Mesangial cell (primary cell): ENCODE measurements at places on chromosomes 3 and 15. TPM values are rescaled to one million over a fixed set of nuclear protein-coding genes. Genes with fewer than 3 reads are reported as not detected.

Gene PRTG
- 7.3 and 11.2 TPM in 2 replicates for total RNA-seq

Gene WDR6
- 89.0 and 128 TPM in 2 replicates for total RNA-seq

Gene NMNAT3
- total RNA-seq = 2.1 and 16.9 TPM in 2 replicates

Gene CHRM5
- under 0.01 TPM in 1 of 2 replicates, not detected in the other for total RNA-seq

Gene CPN2
- total RNA-seq = not detected in 2 replicates

Gene SCG3
- not detected in 2 replicates for total RNA-seq

Gene AGBL1
- not detected in 2 replicates for total RNA-seq

Gene PLSCR5
- not detected in 2 replicates for total RNA-seq

Gene TNIK
- 8.5 and 18.4 TPM in 2 replicates for total RNA-seq

Gene CFAP161
- not detected in 2 replicates for total RNA-seq

Gene BMF
- total RNA-seq = 4.1 and 51.8 TPM in 2 replicates

Gene TMEM212
- not detected in 2 replicates for total RNA-seq

Gene ACOX2
- total RNA-seq = 2.0 and 2.2 TPM in 2 replicates

Gene PLXNA1
- total RNA-seq = 60.1 and 72.5 TPM in 2 replicates

Gene CCR5
- total RNA-seq = not detected in 2 replicates

Gene PPP1R14D
- not detected in 2 replicates for total RNA-seq

Gene SV2B
- not detected in 2 replicates for total RNA-seq

Gene ARL14
- not detected in 2 replicates for total RNA-seq

Gene SPINK8
- not detected in 2 replicates for total RNA-seq

Gene PSTPIP1
- total RNA-seq = 0.25 TPM in 1 of 2 replicates, not detected in the other

Gene GOLGA6B
- total RNA-seq = not detected in 2 replicates

Gene SMAD6
- 18.1 and 38.8 TPM in 2 replicates for total RNA-seq

Gene RHOV
- total RNA-seq = 0.16 and 0.63 TPM in 2 replicates

Gene SPTBN5
- total RNA-seq = under 0.01 and 0.25 TPM in 2 replicates

Gene DIS3L
- 9.0 and 13.9 TPM in 2 replicates for total RNA-seq

Gene ALDH1L1
- total RNA-seq = 0.25 and 0.49 TPM in 2 replicates

Gene IQCH
- 1.1 and 2.0 TPM in 2 replicates for total RNA-seq

Gene C3orf38
- total RNA-seq = 11.9 and 21.0 TPM in 2 replicates

Gene NUP210
- total RNA-seq = 27.4 and 31.4 TPM in 2 replicates

Gene CCR2
- total RNA-seq = not detected in 2 replicates

Gene LCTL
- 0.25 and 0.49 TPM in 2 replicates for total RNA-seq

Gene TMC3
- not detected in 2 replicates for total RNA-seq

Gene ZBTB20
- 8.0 and 22.4 TPM in 2 replicates for total RNA-seq

Gene PTH1R
- total RNA-seq = 0.33 and 16.1 TPM in 2 replicates

Gene FRMD5
- 8.5 and 10.8 TPM in 2 replicates for total RNA-seq

Gene ACTC1
- 0.65 TPM in 1 of 2 replicates, not detected in the other for total RNA-seq

Gene ETV5
- total RNA-seq = 21.9 and 31.4 TPM in 2 replicates

Gene KCNMB3
- total RNA-seq = 0.65 and 1.5 TPM in 2 replicates

Gene TLR9
- total RNA-seq = not detected in 2 replicates

Gene ADAMTS17
- 0.13 and 0.98 TPM in 2 replicates for total RNA-seq

Gene RYR3
- under 0.01 and 1.0 TPM in 2 replicates for total RNA-seq

Gene PSMD2
- total RNA-seq = 278 and 988 TPM in 2 replicates

Gene GP5
- total RNA-seq = under 0.01 and 0.16 TPM in 2 replicates

Gene PLA2G4E
- total RNA-seq = not detected in 2 replicates

Gene KIF9
- 6.0 and 8.0 TPM in 2 replicates for total RNA-seq

Gene LCMT2
- total RNA-seq = 4.4 and 5.2 TPM in 2 replicates

Gene ST3GAL6
- 3.6 and 4.1 TPM in 2 replicates for total RNA-seq

Gene MUSTN1
- total RNA-seq = not detected in 2 replicates

Gene PROS1
- total RNA-seq = 5.7 and 33.8 TPM in 2 replicates

Gene PIERCE2
- 1.6 and 2.1 TPM in 2 replicates for total RNA-seq

Gene RCN2
- total RNA-seq = 39.0 and 60.5 TPM in 2 replicates

Gene NANOGP8
- total RNA-seq = not detected in 2 replicates

Gene EIF1B
- total RNA-seq = 12.4 and 13.3 TPM in 2 replicates

Gene PP2D1
- total RNA-seq = not detected in 2 replicates

Gene MAP1A
- 4.2 and 7.6 TPM in 2 replicates for total RNA-seq

Gene SH2D7
- total RNA-seq = not detected in 2 replicates

Gene POLQ
- 1.0 and 5.9 TPM in 2 replicates for total RNA-seq
